ENCODE measurements at places on chromosomes 4 and X.

- DNase-seq, result no peak
Measured at GRCh38 chrX:26908218-26908617, 554.9 kb downstream of the PPP4R3C start.

DNA sequence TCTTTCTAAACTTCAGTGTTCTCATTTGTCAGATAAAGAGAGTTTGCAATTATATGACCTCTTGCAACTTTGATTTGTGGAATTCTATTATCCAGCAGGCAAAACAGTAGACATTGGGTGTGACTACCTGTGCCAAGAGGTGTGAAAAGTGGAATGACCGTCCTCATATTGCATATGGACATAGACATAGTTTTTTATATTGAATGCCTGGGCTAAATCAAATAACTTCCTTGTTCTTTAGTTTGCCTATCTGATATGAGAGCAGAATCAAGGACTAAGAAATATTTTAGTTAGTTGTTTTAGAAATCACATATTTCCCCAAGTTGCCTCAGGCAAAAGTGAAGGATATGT is 117.7 kb upstream of the KLF8 start:
- DNase-seq, result no peak

- DNase-seq, result no peak
Measured at GRCh38 chr4:156638925-156639605, 332.5 kb downstream of the PDGFC start.

- DNase-seq, result no peak
Measured at GRCh38 chr4:162852642-162853041, 314.0 kb downstream of the NAF1 start.

- DNase-seq, result peak; percentile 66
Measured at GRCh38 chrX:154748712-154749339, 2.1 kb downstream of the GAB3 start.

DNA sequence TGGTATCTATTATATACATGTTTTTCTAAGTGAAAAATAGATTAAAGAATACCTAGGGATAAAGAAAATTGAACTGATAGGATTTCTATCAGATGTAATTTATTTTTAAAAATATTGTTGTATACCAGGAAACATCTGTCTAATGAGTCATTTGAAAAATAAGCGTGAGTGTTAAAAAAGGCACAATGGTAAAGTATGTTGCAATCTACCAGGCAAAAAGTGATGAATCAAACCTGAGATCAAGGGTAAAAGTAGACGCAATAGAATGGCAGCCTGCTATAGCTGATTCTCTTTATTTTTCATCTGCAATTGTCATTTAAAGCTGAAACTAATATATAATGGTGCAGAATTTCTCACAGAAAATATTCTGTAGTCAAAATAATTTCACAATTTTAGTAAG is 1119.6 kb downstream of the PCDH18 start:
- no peak for DNase-seq

GRCh38 chrX:7378406-7378805 is 230.5 kb upstream of the PUDP start:
- no peak for DNase-seq

DNA sequence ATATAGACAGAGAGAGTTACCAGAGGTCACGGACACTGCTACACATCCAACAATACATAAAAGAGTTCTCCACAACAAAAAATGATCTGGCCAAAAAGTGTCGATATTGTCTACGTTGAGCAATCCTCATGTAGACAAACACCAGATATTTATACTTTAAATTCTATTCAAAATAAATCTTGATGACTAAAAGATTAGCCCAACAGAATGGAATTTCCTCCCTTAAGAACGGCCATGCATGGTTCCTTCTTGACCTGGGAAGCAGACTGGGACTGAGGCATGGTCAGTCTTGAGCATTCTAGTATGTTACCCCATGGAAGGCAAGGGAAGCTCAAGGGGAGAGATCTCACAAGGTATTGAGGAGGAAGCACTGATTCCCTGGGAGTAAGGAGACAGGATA is 43.5 kb downstream of the LHFPL1 start:
- no peak for DNase-seq

- no peak for DNase-seq
Measured at GRCh38 chr4:123246085-123246484, 150.5 kb upstream of the SPRY1 start.

DNA sequence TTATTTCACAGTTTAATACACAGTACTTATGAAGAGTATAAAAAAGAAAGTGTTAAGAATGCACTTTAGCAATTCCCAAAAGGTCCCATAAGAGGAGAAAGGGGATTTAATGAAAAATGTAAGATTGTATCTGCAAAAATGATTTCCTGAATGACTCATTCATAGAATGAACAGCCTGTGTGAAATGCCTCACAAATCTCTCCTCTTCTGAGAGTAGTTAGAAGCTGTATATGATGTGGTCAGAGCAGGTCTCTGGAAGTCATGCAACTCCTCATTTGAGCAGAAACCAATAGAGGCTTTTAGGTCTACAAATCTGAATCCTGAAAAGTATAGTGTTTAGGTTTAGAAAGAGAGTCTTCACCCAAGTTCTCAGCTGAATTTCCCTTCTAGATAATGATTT is 381.3 kb upstream of the INTU start:
- DNase-seq, result no peak

DNA sequence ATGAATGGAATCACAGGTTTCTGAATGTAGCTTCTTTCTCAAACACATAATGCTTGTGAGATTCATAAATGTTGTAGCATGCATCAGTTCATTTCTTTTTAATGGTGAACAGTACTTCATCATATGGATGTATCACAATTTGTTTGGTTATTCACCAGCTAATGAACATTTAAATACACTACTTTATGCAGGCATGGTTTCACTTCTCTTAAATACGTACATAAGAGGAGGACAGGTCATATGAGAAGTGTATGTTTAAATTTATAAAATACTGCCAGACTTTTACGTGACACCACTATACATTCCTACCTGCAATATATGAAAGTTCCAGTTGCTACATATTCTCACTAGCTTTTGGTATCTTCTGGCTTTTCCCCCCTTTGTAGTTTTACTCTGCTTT is 65.4 kb downstream of the ANKRD17 start:
- DNase-seq, result no peak

All from activated CD8-positive, alpha-beta memory T cell treated with anti-CD3 and anti-CD28 coated beads for 24 hours (primary cell).